ENCODE measurements at places on chromosomes 16 and 17. TPM values are rescaled to one million over a fixed set of nuclear protein-coding genes. Genes with fewer than 3 reads are reported as not detected.

The RAB37 gene
- 34.4 TPM for total RNA-seq

GRCh38 chr17:29349409-29349808, 40.8 kb upstream of the TAOK1 start:
- DNase-seq, result no peak

DNA sequence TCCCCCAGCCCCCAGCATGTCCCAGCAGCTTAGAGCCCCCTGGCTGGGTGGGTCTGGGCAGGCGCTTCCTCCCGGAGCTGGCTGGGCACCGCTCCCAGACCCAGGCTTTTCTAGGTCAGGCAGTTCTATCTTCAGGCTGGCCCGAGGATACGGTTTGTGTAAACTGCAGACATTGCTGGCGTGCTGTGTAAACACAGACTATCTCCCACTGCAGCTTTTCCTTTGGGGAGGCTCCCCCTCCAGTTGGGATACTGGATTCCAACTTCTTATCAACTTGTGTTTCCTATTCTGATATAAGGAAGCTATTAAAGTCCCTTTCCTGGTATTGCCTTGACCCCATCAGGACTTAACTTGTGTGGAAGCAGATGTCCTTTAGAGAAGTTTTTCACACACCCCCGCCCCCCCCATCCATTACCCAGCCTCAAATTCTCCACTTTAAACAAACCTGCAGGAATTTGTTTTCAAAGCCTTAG, 18.3 kb upstream of the GNA13 start:
- DNase-seq, result no peak

DNA sequence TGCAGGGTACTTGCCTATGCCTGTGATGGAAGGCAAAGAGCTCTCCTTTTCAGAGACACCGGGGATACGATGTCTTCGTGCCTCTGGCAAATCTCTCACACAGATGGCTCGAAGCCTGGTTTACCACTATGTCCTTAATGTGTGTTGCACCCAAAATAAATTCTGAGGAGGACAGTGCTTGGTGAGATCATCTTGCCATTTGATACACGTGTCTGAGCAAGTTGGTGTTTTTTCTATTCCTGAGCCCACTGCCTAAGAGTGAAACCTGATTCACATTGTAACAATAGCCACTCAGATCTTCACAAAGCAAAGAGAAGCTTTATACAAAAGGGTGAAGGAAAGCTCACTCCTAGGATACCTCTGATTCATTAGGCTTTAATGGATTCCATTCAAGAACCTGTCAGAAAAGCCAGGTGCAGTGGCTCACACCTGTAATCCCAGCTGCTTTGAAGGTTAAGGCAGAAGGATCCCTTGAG, 33.1 kb upstream of the AKAP1 start:
- DNase-seq, result no peak

- no peak for DNase-seq
Observed at GRCh38 chr17:80064696-80065095, 28.3 kb downstream of the CCDC40 start.

GRCh38 chr16:67951485-67951884, 7.6 kb upstream of the LCAT start:
- DNase-seq, result no peak

- DNase-seq, result no peak
Observed at GRCh38 chr17:80770881-80771611, 220.6 kb upstream of the CHMP6 start.

Measured in naive thymus-derived CD4-positive, alpha-beta T cell (primary cell).